Activated T-cell treated with anti-CD3 and anti-CD28 coated beads, Interleukin-2, amount 50 U/mL, for 4 hours (primary cell): ENCODE measurements at places on chromosomes 2 and 18. TPM values are rescaled to one million over a fixed set of nuclear protein-coding genes. Genes with fewer than 3 reads are reported as not detected.

SAG gene
- not detected for total RNA-seq

CACNB4 gene
- 0.15 TPM for total RNA-seq

CYB5A gene
- total RNA-seq: 46.5 TPM

SOCS6 gene
- total RNA-seq: 0.81 TPM

YWHAQ gene
- total RNA-seq: 641 TPM

SERPINB13 gene
- not detected for total RNA-seq

UGT1A10 gene
- not detected for total RNA-seq

SCTR gene
- total RNA-seq: not detected

PAX3 gene
- total RNA-seq: not detected

CERKL gene
- total RNA-seq: not detected

KCNJ3 gene
- not detected for total RNA-seq

SNTG2 gene
- total RNA-seq: 0.98 TPM

TUBB8B gene
- total RNA-seq: not detected

MEP1B gene
- not detected for total RNA-seq

FAM237A gene
- not detected for total RNA-seq

PLA2R1 gene
- total RNA-seq: 0.03 TPM

STAT4 gene
- 69.5 TPM for total RNA-seq

AP1S3 gene
- 18.4 TPM for total RNA-seq

SCN9A gene
- total RNA-seq: not detected

GATA6 gene
- 0.21 TPM for total RNA-seq

NEU2 gene
- not detected for total RNA-seq

KYNU gene
- 1.5 TPM for total RNA-seq

MYL1 gene
- not detected for total RNA-seq

SLC5A7 gene
- total RNA-seq: not detected

DTNB gene
- 9.1 TPM for total RNA-seq

SCYGR1 gene
- total RNA-seq: not detected

SPEG gene
- total RNA-seq: 0.79 TPM

INHA gene
- not detected for total RNA-seq

NTSR2 gene
- not detected for total RNA-seq

NXPH2 gene
- total RNA-seq: not detected

C18orf63 gene
- not detected for total RNA-seq

PSMA8 gene
- total RNA-seq: 1.0 TPM

TUBA3E gene
- not detected for total RNA-seq

AFF3 gene
- 2.1 TPM for total RNA-seq

AQP12B gene
- total RNA-seq: not detected

HADHA gene
- 94.9 TPM for total RNA-seq

UBXN2A gene
- total RNA-seq: 9.8 TPM

SERPINB2 gene
- 1.2 TPM for total RNA-seq

POTEI gene
- total RNA-seq: not detected

CNGA3 gene
- not detected for total RNA-seq

KRTCAP3 gene
- 5.4 TPM for total RNA-seq

DNAH6 gene
- 0.11 TPM for total RNA-seq

MERTK gene
- 0.63 TPM for total RNA-seq

COLEC12 gene
- 0.08 TPM for total RNA-seq

IKZF2 gene
- total RNA-seq: 10.5 TPM
